ENCODE measurements at places on chromosomes 5 and 9.

DNA sequence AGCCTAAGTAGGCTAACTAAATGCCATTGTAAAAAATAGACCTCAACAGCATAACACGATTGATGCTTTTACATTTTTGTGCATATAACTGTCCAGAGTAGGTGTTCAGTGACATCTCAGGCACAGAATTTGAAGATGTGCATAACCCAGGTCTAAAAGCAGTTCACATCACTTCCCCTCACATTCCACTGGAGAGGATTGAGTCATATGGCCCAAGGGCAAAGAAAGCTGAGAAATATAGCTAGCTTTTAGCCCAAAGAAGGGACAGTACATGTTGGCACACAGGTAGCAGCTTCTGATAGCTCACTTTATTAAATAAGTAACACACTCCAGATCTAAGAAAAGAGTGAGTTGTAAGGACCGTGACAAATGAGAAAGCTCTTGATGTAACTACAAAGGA, 2259.5 kb upstream of the WWC1 start:
- no peak for DNase-seq

DNA sequence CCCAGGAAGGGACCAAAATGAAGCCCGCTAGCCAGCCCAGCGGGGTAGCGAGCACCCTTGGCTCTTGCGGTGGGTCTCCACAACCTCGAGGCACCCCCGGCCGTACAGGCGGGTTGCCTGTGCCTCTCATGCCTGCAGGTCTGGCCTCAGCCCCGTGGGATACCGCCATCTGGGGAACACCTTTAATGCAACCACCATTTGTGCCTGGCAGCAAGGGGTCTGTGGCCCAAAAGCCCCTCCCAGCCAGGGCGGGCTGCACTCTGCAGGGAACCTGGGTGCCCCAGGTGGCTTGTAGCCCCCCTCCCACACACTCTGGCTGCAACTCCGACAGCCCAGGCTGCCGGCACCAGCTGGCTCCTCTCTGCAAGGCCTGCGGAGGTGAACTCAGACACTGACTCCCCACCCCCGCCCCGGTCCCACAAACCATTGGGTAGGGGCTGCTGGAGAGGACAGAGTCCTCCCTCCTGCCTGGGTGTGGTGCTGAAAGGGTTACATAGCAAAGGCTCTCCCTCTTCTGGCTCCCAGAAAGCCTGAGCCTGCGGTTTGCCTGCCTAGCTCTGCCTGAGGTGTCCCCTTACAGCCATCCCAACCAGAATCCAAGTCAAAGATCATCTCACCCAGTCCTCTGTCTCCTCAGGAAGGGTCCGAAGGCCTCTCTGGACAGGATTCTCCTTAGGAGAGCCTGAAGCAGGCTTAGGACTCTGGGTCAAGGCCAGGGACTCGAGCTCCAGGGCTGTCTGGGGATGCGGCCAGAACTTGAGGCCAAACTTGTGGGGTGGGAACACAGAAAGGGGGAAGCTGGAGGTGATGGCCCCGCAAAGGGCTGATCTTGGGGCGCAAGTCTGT, 109.4 kb downstream of the PSD2 start:
- no peak for DNase-seq

GRCh38 chr5:135432113-135432512, 15.0 kb downstream of the DCANP1 start:
- DNase-seq = no peak

DNA sequence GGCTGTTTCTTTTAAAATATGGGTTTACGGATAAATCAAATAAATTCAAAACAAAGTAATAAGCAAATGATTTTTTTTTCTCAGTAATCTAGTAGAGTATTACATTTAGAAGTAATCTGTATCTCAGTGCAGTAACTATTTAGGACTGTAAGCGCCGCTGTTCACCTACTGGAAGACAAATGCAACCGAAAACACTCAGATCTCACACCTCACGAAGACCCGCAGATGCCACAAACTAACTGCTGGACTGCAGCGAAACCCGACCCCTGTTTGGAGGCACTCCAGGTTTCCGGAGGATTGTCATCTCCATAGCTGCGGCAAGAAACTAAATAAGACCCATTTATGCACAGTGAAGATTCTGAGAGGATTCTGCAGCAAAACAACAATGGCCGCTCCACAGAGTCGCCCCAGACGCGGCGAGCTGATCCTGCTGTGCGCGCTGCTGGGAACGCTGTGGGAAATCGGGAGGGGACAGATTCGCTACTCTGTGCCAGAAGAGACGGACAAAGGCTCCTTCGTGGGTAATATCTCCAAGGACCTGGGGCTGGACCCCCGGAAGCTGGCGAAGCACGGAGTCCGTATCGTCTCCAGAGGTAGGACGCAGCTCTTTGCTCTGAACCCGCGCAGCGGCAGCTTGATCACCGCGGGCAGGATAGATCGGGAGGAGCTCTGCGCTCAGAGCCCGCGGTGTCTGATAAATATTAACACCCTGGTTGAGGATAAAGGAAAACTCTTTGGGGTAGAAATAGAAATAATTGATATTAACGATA, at the start of gene PCDHGA8:
PCDHGA8 (plus strand) TSS at position 205 of the 770 bp plus-strand sequence; CDS start at position 386, 181 bp downstream.
- no peak for DNase-seq

DNA sequence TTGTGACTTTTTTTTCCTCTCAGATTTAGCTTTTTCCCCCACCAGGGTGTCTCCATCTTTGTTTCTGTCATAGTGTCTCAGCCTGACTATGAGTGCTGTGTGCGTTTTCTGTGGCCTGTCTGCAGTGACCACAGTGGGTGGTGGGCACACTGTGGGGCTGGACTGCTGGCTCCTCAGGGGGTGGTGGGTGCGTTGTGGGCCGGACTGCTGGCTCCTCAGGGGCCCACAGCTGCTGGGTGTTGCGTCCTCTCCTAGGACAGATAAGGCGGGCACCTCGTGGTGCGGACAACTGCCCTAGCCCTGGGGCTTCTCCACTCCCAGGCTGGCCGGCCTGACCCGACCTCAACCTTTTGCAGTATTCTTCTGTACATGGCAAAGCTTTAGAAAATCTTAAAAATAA, 100.4 kb downstream of the EHMT1 start:
- no peak for DNase-seq

DNA sequence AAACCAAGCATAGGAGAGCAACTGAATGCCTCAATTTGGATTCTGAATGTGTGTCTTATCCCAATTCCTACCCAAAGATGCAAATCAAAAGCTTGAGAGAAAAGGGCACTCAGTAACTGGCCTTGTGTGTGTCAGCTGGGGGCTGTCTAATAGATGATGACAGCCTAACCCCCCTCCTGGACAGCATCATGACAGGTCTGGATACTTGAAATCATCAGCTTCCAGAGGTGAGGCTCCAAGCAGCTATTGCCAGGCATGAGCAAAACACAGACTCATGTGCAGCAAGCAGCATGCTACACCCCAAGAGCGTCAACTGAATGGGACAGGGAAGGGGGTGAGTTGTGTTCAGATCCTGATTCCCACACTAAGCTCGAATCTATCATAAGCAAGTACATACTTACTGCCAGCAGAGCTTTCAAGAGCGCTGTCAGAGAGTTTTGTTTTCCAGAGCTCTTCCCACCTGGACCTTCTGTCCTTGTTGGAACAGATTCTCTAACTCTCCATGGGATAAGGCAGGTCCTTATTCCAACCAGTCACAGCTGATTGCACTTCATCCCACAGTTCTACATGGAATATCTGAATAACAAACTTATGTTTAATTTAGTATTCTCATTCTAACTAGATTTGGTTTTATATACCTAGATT, 467.5 kb downstream of the DTWD2 start:
- DNase-seq = no peak

DNA sequence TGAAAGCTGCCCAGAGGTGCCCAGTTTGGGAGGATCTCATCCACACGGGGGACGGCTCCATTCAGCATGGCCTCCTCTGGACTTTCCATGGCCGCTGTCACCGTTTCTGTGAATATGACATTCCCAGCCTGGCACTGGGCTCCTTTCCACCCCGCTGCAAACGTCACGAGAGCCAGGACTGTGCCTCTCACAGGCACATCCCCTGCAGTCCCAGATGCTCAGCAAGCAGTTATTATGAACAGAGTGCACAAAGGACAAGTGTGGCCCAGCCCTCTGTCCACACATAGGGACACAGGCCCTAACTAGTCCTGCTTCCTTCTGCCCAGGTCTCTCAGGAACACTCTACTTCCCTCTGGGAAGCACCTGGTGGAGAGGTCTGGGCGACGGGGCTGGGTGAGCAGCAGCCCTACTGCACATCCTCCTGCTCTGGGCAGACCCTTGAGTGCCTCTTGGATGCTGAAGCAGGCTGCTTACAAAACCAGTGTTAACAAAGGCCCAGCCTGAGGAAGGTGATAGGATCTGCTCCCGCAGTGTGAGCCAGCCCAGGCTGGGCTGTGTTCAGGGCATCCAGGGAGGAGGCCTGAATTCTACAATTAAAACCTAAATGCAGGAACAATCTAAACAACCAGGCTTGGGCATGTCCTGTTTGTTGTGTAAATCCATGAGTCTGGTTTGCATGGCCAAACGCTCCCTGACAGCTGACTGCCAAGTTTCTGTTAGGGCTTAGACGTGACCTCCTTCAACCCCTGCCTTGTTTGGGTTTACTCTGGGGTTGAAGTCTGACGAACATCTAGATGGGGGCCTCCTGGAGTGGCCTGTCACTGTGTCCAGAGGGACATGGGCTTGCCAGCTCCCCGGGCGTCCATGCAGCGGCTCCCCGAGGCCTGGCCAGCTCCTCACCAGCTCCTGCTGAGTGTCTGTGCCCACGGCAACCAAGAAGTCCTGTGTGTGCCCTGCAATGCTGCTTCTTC, 269.8 kb downstream of the GADD45G start:
- DNase-seq = no peak

- no peak for DNase-seq
Measured at GRCh38 chr9:12915366-12915954, 140.6 kb downstream of the LURAP1L start.

DNA sequence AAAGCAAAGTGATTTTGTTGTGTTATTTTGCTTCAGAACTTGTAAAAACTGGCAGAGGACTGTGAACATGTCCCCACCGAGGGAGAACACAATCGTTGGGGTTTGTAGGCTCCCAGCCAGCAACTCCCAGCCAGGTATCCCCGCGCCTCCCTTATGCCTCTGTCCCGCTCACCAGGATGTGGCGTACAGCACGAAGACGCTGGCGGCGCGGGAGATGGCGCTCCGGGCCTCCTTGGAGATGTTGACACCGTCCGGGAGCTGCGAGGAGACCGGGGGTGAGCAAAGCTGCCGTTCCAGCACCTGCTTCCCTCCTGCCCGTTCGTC, 630 bp downstream of the POLE3 start:
- DNase-seq = no peak

- DNase-seq = peak; percentile 77
Measured at GRCh38 chr9:130128251-130128650, 44.0 kb upstream of the NCS1 start.

- DNase-seq = no peak
Measured at GRCh38 chr9:110065532-110065931, 142.4 kb downstream of the C9orf152 start.

DNA sequence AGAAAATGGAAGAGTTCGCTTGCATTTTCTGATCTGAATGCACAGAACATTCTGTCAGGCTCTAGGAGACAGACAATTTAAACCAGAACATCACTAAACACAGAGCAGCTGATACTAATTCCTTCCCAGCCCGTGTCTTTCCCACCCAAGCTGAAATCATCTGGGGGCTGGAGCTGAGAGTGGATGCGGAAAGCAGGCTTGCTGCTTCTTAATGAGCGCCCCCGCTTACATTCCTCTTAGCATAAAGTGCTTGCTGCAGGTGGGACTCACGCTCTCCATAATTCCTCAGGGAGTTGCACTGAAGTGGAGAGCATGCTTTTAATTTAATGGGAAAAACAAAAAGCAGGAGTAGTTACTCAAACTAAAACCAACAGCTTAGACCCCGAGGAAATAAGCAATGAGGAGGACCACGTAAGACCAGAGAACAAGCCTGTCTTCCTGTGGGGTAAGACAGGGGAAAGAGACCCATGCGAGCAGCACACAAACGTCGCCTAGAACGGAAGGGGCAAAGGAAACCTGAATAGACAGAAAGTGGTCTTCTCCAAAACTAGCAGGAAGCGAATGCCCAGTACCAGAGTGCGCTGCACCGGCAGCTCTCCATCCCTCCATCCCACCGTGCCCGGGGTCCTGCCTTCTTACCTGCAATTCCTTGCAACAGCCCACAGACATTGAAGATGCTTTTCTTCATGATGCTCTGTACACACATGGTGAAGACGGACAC, 139.3 kb downstream of the LHFPL2 start:
- no peak for DNase-seq

GRCh38 chr5:109701252-109701651, 11.5 kb downstream of the MAN2A1 start:
- no peak for DNase-seq

GRCh38 chr5:80917631-80918030, 42.5 kb upstream of the RASGRF2 start:
- no peak for DNase-seq

DNA sequence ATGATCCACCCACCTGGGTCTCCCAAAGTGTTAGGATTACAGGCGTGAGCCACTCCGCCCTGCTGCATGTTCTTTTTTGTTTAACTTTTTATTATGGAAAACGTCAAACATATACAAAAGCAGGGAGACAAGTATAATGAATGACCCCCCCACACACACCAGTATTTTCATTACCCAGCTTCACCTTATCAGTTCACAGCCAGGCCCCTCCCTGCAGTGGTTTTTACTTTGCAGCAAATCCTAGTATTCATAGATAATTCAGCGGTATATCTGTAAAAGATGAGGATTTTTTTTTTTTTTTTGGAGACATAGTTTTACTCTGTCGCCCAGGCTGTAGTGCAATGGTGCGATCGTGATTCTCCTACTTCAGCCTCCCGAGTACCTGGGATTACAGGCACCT, 2.3 kb downstream of the POMT1 start:
- no peak for DNase-seq

DNA sequence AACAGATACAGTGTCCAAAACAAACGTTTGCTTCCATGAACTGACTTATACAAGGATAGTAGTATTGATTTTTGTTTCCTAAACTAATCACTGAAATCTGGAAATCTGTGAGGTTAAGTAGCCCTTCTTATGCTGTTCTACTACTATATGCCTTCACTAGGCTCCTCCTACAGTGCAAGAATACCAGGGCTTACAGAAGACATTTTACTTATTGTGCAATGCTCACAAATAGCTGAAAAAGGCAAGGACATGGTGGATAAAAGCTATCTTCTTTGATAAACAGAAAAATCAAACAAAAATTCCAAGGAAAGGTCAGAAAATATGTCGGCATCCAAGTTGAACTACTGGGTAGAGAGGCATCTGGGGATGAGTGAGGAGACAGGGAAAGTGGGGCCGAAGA, 61.9 kb downstream of the OXCT1 start:
- DNase-seq = no peak

DNA sequence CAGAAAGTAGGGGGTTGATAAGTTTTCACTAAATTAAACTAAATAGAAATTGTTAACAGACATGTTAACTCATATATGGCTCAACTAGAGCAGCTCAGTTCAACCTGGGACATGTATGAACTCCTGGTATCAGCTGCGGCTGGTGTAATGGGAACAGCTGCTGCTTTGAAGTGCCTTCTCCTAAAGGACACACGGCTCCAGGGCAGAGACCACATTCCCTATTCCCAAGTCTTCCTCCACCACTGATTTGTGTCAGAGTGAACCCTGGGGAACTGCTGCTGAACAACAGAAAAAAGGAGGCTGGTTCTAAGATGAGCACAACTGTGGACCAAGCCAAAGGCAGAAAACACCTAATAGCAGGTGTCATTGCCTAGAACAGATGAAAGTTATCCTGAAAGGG, 71.1 kb downstream of the MAPKAP1 start:
- no peak for DNase-seq
